ENCODE measurements at places on chromosomes 11 and 22.
A peak's percentile ranks its signal among the peaks of the same experiment; 100 is the strongest.

DNA sequence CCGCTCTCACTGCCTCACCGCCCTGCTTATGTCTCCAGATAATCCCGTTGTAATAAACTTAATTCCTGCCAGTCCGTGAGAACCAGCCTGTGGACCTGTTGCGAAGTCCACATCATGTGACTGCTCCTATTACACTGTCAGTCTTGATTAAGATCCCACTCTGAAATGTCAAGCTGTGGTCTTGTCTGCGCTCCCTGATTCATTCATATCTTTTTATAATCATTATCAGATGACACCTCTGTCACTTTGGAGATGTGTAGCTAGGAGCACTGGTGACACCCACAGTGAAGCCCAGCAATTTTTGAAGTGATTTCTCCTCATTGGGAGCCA lies 377.3 kb downstream of the TBC1D22A start:
- DNase-seq = no peak

- no peak for DNase-seq
Measured at GRCh38 chr11:19984048-19984742, 176.1 kb downstream of the DBX1 start.

GRCh38 chr22:30416403-30416802 lies 9.2 kb upstream of the MTFP1 start:
- DNase-seq = no peak

DNA sequence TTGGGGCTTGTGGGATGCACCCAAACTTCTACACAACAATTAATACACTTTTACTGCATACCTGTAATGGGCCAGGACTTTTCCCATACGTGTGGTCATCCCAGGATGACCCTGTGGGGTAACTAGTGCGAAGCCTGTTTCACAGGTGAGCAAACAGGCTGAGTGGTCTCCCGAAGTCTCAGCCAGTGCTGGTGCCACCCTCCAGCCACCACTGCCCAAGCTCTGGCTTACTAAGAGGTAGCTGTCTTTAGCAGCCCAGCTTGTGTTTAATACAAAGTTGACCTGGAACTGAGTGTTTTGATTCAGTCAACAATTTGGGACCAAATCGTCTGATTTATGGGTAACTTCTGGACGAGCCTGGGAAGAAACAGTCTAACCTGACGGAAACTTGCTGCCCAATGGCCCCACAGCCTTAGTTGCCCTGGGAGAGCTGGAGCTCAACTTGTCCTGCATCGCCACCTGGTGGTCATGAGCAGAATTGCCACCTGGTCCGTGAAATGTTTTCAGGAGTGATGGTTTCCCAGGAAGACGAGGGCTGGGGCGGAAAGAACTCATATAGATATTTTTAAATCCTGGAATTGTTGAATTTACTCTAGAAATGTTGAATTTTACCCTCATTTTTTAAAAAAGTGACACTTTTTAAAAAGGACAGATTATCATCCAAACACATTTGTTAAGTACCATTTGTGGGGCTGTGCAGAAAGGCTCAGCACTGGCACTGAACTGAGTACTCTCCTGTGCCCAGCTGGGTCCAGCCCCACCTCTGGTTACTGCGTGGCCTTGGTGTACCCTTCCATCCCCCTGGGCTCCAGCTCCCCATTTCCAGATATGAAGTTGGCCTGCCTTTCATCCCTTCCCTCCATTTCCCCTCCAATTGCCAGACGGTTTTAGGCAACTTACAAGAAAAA lies 95.5 kb upstream of the PARVA start:
- DNase-seq = peak; percentile 44

DNA sequence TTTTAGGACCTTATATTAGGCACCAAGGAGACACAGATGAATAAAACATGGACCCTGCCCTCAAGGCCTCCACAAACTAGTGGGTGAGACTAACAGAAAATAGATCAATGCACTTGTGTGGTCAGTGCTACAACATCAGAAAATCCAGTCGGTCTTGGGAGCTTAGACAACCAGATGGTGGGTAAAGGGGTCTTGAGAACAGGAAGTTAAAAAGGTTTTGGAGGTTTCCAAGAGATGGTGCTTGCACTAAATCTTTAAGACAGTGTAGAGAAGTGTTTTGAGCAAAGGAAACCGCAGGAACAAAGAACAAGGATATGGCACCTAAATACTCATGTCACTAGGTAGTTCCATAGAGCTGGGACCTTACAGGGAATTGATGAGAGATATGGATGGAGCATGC lies 56.2 kb downstream of the GALNT18 start:
- DNase-seq = no peak

- no peak for DNase-seq
Measured at GRCh38 chr11:2424811-2425495, 19.4 kb downstream of the TRPM5 start.

DNA sequence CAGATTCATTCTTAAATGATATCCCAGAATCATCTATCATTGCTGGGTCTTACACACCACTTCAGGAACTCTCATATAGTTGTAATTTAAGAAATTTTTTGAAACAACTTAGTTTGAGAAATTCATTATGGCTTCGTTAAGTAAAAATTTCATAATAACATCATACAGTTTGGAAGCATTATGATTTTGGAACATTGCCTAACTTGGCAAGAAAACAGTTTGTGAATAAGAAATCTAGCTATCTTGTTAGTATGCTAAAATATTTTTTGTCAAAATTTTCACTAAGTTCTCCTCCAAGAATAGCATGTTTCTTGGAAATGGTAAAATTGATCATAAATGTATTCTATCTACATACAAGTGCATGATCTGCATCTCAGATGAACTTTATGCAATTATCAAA lies 217.7 kb downstream of the CNTN5 start:
- no peak for DNase-seq

DNA sequence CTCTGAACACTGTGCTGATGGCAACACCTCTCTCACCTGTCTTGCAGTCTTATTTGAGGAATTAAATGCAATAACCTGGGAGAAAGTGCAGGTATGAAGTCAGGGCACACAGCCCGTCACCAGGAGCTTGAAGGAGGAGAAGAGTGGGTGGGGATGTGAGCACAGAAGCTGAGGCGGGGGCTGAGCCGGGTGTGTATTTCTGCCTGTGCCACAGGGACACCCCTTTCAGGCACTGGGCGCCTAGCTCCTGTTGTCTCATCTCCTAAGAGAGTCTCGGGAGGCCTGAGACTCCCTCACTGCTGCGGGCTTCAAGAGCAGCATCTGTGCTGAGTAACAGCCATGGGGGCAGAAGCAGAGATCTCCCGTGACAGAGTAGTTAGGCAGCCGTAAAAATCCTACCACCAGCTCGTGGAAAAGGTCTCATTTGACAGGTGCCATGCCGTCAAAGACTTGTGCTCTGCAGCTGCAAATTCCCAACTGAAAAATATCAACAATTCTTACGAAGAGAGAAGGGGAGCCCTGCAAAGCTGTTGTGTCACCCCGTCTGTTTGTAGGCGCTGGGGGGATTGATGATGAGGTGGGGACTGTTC lies 26.8 kb downstream of the PARVB start:
- no peak for DNase-seq

DNA sequence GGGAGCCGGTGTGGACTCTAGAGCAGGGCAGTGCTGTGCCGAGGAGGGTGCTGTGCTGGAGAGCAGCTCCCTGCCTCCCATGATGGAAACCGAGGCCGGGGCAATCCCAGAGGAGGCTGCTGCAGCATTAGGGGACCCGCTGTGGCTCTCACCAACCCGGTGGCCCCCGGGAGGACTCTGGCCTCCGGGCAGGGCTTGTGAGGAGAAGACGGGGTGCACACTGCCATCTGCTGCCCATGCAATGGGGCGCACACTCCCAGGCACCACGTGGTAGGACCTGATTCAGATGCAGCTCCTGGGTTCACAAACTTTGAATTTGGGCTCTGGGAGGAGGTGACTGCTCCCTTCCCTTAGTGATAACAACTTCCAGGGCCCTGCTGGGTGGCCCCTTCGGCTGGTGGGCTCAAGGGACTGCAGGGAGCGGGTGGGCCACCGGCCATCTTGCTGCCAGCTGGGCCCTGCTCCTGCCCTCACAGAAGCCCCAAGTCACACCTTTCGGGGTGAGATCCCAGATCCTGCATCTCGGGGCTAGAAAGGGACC lies 93.8 kb upstream of the FGF3 start:
- DNase-seq = no peak

GRCh38 chr11:120268686-120269085 lies 28.7 kb downstream of the POU2F3 start:
- DNase-seq = no peak

DNA sequence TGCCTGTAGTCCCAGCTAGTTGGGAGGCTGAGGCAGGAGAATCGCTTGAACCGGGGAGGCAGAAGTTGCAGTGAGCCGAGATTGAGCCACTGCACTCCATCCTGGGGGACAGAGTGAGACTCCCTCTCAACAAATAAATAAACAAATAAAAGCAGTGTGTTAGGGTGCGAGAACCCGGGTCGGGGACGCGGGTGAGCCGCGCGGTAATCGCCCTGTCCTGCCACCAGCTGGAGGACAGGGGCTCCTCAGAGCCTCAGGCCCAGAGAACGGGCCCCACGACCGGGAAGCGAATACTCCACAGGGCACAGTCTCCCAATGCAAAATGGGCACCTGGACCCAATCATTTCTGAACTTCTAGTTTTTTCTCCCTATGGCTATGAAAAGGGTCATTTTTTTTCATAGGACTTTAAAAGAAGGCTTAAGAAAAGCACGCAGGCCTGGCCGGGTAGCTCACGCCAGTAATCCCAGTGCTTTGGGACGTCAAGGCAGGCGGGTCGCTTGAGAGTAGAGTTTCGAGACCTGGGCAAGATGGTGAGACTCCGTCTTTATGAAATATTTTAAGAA lies 744 bp upstream of the MCM5 start:
- DNase-seq = no peak

GRCh38 chr11:19435306-19435989 lies 194.7 kb upstream of the E2F8 start:
- DNase-seq = no peak

GRCh38 chr11:113202431-113202830 lies 112.0 kb upstream of the TTC12 start:
- no peak for DNase-seq

DNA sequence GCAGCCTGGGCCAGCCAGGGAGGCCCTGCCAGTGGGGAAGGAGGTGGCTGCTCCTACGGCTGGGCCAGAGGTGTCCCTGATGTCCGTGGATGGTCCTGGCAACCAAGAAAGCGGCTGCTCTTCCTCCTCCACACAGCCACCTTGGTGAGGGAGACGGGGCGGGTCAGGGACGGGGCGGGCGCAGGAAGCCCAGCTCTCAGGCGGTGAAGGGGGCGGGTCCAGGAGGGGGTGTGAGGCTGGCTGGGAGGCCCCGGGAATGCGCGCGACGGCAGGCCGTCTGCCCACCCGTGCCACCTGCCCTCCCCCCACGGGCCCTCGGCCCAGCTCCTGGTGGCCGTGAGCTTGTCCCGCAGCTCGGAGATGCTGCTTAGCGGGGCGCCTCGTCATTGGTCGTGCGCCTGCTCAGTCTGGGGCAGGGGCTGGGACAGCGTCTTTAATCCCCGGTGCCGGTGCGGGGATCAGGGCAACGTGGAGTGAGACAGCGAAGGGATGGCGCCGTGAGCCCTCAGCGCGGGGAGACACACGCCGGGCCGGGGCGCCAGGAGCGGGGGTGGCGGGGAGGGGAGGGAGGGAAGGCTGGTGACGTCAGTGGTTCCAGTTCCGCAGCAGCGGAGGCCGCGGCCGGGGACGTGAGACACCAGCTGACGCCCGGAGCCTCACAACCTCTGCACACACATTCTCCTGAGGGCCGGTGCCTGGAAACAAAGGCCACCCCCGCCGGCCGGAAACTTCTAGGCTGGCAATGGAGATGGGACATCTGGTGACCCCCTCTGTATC lies 6.7 kb upstream of the BRSK2 start:
- peak; percentile 30 for DNase-seq

DNA sequence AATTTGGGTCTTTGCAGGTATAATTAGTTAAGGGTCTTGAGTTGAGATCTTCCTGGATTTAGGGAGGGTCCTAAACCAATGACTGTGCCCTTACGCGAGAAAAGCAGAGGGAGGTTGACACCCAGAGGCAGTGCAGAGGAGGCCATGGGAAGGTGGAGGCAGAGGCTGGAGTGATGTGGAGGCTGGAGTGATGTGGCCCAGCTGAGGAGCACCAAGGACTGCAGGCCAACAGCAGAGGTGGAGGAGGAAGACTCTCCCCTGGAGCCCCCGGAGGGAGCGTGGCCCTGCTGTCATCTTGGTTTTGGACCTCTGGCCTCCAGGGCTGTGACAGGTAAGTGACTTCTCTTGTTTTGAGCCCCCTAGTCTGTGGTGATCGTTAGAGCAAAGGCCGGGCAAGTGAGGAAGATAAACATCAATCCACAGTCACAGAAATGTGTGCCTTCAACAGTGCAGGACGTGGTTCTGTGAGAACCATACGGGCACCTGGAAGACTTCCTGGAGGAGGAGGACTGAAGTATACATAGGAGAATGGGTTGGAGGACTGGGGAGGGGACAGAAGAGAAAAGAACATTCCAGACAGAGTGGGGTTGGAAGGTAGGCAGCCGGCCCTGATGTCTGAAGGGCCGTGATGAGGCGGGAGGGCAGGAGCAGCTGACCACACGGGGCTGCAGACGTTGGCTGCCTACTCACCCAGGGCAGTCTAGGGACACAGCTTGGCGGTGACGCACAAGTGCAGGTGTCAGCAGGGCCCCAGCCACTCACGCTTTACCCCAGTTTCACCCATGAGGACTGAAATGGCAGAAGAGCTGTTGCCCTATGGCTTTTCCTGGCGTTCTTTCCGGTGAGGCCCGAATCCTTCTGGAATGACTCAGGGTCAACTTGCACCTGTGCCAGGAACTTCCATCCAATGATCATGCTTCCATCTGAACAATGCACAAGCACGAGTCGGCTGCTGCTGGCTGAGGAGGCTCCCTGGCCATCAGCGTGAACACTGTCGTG lies 270.2 kb downstream of the CTTN start:
- DNase-seq = no peak

DNA sequence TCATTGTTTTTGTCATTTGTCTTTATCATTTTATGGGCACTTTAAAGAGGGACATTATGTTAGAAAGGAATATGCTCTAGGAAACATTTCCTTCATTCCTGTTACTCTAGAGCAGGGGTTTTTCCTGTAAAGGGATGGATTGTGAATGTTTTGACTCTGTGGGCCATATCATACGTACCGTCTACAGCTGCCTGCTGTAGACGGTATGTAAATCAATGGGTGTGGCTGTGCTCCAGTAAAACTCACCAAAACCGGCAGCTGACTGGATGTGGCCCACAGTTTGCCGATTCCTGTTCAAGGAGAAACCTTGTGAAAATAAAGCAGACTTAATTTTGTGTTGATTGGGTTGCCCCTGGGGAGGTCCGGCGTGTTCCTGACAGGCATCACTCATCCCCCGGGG lies 7.3 kb downstream of the IGHMBP2 start:
- no peak for DNase-seq

DNA sequence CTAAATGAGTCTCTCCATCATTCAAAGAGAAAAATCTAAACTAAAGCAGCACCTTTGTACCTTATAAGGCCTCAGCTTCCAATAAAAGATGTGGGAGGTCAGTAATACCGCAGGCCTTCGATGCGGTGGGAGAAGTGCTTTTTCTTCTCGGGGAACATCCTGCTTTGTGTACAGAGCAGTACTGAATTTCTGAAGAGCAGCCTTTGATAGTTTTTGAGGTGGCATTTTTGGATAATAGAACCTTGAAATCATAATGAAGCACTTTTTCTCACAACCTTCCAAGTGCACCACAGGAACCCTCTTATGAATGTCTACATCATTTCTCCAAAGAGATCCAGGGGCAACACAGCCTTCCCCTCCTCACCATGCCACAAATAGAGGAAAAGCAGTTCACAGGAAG lies 39.6 kb downstream of the LRRC4C start:
- DNase-seq = no peak

GRCh38 chr11:14644226-14645014 lies 816 bp downstream of the PDE3B start:
- DNase-seq = peak; percentile 25
